Effector memory CD4-positive, alpha-beta T cell (primary cell): ENCODE measurements at places on chromosomes 7 and 10.

DNA sequence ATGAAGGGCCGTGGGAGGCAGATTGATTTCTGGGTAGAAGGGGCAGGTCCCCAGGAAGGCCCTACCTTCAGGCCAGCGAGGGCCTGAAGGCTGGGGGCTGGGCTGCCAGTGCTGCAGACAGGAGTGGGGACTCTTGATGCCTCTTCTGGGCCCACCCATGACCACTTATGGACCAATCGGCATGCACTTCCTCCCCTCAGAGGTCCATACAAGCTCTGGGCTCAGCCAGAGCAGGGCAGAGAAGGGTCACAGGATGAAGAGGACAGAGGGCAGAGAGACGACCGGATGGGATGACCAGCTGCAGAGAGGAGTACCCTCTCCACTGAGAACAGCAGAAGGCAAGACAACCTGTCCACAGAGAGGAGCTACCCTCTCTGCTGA, 120.1 kb downstream of the DYNC2I1 start:
- no peak for DNase-seq

DNA sequence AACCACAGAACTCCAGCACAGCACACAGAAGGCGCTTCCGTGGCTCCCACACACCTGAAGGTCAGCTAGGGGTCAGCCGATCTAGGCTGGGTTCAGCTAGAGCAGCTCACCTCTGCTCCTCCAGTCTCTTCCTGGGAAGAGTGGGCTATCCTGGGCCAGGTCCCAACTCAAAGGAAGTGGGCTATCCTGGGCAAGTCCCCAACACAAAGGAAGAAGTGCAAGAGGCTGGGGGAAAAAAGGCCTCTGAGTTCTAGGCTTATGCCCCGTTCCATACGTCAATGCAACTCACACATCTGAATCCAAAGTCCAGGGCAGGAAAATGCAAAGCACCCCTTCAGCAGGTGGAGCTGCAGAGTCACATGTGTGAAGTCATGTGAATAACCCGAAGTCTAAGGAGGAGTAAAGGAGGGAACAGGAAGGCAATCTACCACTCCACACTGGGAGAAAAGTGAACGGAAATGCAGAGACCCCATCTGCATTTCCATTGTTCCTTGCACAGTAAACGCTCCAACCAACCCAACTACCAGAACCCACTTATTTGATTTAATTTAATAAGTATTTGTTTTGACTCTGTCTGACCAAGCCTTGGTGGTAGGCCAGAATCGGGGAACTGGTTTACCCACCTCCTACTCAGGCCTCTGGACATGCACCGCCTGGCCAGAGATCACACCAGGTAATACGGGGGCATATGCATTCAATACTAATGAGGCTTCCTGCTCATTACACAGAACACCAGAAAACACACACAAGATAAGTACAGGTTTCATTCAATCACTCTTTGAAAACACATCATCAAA, 95.5 kb upstream of the RNF32 start:
- DNase-seq = no peak

GRCh38 chr10:124283215-124283948, 135.3 kb downstream of the OAT start:
- DNase-seq = no peak

DNA sequence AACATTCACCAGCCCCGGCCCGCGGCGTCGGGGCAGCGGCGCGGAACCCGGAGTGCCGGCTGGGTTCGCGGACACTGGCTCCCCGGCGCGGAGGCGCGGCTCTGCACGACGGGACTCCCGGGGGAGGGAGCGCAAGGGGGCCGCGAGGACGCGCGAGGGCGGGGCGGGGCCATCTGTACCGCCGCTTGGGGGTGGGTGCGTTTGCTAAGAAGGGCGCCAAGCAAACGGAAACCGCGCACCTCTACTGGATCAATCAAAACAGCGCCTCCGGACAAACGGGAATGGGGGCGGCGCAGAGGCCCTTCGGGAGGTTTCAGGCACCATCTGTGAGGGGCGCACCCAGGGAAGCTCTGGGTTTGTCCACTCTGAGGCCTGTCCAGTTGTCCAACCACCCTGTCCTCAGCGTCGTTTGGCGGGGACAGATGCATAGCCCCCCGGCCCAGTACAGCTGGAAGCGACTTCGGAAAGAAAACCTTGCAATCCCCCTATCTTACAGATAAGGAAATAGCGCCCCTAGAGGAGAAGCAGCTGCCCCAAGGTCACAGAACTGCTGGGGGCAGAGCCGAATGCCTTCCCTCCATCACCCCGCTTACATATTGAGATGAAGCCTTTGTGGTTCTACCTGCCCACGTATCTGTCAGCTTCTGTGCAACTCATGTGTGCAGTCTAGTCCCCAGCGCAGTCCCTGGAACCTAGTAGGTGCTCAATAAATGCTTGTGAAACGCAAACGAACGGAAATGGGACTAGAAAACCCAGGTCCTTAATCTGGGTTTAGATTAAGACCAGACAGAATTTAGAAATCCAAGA, 10.7 kb upstream of the SLIT1 start:
- DNase-seq = peak; percentile 11

- DNase-seq = no peak
These were observed 50.6 kb upstream of the DUSP5 start for GRCh38 chr10:110446954-110447608.

DNA sequence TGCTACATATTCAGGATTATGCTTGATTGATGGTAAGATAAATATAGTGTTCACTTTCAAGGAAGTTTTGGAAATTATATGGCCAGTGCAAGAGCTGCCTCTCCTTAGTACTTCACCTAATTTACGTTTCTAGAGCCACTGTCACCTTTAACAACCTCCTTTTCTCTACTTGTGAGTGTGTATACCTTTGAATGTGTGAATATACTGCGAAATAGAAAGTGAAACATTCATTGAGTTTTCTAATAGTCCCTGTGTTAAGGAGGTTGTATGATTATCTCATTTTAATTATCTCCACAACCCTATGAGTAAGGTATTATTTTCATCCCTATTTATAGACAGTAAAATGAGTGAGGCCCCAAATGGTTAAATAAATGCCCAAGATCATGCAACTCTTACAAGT, 1050.5 kb downstream of the XPNPEP1 start:
- no peak for DNase-seq
